ENCODE measurements at places on chromosomes 6 and 20.

GRCh38 chr6:166419286-166419685, 36.5 kb upstream of the MPC1 start:
- peak; percentile 84 for DNase-seq

GRCh38 chr6:125301435-125302391, at the start of gene HDDC2:
HDDC2 (minus strand) TSS chr6:125301967; CDS start chr6:125301932, 35 bp downstream.
- DNase-seq: peak; percentile 62

- no peak for DNase-seq
Measured at GRCh38 chr6:15426395-15426794, 180.5 kb downstream of the JARID2 start.

DNA sequence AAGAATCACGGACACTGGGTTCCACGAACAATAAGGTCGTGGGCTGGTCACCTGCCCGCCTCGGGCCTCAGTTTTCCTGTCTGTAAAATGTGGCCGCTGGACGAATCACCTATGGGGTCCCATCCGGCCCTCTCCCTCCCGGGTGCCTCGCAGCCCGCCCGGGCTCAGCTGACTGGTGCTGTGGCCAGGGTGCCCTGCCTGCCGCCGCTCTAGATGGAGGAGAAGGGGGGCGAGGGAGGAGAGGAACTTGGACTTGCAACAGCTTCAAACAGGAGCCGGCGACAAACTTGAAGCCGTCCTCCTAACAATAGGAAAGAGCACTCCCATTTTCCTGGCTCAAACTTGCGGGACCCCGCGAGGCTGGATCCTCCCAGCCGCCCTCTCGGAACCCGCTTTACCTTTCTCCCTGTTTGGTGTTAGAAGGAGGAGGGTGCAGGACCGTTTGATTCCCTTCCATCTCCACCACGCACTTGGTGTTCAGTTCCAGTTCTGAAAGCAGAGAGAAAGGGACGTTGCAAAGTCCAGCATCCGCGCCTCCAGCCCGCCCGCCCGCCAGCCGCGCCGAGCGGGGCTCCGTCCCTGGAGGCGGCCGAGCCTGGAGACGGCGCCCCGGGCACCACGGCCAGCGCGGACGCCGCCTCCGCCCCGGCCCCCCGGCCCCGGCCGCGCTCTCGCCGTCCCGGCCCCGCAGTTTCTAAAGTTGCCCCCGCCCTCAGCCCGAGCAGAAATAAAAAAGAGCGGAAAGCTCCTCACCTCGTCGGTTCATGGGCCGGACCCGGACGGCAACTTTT, 584 bp downstream of the KIF13A start:
- DNase-seq: no peak

DNA sequence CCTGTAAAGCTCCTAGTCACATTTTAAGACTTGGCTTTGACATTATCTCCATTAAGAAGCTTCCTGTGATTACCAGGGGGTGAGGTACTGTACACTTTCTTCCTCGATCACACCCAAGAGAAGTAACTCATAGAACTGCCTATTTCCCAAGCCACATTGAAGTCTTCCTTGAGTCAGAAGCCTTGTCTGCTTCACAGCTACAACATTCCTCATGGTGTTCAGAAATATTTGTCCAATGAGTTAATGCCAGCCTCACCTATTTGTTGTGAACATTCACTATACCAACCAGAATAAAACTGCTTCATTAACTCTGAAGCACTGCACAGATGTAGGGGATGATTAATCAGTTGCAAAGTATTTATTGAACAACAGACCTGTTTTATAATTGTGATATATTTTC, 622.3 kb downstream of the PTPRT start:
- DNase-seq: no peak

DNA sequence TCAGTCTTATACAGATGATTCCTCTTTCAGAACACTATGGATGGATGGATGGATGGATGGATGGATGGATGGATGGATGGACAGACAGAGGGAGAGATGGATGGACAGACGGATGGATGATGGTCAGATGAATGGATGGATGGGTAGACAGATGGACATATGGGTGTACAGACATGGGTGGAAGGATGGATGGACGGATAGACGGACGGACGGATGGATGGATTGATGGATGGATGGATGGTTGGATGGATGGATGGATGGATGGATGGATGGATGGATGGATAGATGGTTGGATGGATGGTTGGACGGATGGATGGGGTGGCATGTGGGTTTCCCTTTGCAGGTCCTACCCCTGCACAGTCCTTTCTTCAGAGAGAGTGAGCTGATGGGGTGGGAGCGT, 320.7 kb downstream of the CDH4 start:
- no peak for DNase-seq

DNA sequence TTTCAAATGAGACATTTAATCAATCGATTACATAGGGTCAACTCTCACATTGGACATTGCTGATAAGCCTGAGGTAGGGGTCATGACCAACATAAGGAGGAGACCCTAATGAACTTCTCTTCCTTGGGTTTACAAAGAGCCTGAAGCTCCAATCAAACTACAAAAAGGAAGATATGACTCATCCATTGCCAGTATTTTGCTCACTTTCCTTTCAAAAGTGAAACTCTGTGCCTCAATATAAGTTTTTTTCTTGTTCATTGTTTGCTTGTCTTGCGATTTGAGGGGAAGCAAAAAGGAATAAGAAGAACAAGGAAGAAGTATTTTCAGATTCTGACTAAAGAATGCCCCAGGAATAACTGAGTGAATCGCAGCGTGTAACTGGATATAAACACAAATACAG, 38.8 kb upstream of the KHDRBS2 start:
- DNase-seq: no peak

DNA sequence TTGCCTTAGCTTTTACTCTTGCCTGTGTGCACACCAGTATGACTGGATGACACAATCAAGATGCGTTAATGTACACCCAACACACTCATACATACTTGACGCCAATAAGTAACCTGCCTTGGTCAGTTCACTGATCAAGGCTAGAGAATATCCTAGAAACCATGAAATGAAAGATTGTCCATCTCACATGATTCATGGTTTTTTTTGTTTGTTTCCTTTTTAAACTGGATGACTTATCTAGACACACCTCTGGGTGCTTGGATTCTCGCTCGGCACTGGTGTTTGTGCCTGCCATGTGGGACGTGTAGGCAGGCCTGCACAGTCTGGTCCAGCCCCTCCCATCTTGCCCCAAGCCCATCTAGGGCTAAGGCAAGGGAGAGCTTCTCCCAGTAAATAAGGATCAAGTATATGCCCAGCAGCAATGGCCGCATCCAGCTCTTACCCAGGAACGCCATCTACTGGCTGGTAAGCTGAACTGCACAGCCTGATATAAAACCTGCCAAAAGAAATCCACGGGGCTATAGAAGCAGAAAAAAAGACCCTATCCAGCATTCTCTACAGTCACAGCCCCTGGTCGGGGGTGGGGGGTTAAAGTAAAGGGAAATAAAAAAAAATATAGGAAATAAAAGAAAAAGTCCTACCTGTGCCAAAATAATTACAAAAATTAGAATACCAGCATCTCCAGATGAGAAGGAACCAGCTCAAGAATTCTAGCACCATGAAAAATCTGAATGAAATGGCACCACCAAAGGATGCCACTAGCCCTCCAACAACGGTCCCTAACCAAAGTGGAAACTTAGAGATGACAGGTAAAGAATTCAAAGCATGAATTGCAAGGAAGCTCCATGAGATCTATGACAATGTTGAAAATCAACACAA, 73.3 kb downstream of the OTOR start:
- DNase-seq: peak; percentile 57

DNA sequence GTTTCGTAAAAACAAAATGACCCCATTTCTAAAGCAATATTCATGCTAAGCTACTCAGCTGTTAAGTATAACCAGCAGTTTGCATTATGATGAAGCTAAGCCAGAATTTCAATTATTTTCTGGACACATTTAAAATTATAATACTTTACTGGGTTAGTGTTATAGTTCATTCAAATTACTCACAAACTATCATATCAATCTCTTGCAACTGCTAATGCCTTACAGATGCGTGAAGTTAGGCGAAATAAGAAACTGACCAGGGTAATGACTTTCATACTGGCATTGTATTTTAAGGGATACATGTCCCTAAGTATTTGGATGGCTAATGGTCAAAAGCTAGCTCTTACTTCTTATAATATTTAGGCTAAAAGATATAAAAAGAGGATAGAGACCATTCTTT, 249.6 kb downstream of the TSHZ2 start:
- no peak for DNase-seq

GRCh38 chr6:122694602-122695001, 84.4 kb downstream of the PKIB start:
- no peak for DNase-seq

DNA sequence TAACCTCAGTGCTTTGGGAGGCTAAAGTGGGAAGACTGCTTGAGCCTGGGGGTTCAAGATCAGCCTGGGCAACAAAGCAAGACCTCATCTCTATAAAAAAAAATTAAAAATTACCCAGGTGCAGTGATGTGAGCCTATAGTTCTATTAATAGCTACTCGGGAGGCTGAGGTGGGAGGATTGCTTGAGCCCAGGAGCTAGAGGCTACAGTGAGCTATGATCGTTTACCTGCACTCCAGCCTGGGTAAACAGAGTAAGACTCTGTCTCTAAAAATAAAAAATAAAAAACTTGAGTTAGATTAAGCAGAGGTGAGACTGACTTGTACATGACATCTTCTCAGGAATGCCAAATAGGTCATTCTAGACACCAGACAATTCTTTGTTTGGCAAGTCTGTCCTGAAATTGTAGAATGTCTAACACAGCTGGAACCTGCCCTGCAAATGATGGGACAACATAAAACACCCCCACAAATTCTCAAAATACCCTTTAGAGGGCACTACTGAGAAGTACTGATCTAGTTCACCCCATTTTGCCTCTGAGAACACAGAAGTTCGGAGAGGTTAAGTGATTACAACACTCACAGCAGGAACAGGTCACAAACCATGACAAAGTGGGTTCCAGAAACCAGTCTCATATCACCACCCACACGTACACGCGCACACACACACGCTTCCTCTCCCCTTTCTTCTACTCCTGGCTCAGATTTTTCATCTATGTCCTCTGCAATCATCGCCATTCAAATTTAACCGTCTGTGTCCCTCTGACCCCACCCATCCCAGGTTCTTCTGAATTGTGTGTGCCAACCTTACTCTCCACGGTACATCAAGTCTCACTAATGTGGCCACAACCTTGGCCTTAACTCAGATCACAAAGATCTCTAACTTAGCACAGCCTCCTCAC, 38.3 kb downstream of the ARHGAP18 start:
- DNase-seq: peak; percentile 92

GRCh38 chr6:9140172-9140571, 704.8 kb upstream of the SLC35B3 start:
- DNase-seq: no peak

DNA sequence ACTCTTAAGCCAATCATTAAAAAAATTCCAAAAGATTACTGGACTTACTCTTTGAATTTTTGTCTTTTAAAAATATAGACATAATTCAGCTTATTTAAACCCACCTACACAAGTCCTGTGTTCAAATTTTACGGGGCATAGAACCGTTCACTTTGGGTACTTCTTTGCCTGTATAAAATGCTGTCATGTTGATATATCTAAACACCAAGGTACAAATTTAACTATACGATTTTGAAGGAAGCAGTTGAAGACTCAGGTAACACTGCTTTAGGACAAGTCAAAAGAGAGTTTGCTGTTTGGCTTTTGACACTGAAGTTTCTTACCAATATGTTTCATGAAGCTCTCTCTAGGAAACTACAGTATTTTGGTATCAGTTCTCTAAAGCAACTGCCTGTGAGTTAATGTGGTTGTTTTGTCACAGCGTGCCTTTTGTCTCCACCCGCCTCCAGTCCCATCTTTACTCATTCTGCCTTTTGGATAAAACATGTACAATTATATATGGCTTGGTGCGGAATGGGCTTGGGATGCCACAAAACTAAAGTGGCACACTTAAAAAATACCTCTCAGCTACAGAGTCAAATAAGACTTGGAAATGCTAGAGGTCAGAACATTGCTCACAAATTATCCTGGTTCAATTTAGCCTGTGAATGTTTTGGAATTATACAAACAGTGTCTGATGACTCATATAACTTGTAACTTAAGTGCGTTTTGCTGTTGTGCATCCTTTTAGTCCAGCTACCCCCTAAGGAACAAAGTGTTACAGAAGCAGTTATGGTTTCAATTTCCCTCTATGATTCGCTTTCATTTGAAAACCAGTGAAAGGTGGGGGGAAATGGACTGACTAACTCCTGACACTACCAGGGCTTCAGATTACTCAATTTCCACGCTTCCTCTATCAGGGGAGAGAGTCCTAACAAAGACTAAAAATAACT, 38.7 kb downstream of the RGS17 start:
- DNase-seq: peak; percentile 25

GRCh38 chr6:7004581-7005297, 103.0 kb upstream of the RREB1 start:
- DNase-seq: no peak

DNA sequence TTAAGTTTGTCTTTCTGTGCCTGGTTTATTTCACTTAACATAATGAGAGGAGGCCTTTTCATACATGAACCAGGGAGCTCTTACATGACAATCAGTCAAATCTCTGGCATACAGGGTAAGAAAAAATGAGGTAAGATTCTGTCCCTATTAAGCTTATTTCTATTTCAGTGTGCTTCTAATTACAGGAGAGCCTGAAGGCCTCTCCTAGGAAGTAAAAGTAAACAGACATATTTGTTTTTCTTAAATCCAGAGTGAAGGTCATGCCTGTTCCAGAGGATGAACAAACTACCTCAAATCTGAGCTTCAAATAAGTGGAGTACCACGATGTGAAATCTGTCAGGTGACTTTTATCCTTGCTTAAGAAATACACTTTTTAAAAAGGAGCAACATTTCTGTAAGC, 72.6 kb downstream of the POPDC3 start:
- DNase-seq: no peak

DNA sequence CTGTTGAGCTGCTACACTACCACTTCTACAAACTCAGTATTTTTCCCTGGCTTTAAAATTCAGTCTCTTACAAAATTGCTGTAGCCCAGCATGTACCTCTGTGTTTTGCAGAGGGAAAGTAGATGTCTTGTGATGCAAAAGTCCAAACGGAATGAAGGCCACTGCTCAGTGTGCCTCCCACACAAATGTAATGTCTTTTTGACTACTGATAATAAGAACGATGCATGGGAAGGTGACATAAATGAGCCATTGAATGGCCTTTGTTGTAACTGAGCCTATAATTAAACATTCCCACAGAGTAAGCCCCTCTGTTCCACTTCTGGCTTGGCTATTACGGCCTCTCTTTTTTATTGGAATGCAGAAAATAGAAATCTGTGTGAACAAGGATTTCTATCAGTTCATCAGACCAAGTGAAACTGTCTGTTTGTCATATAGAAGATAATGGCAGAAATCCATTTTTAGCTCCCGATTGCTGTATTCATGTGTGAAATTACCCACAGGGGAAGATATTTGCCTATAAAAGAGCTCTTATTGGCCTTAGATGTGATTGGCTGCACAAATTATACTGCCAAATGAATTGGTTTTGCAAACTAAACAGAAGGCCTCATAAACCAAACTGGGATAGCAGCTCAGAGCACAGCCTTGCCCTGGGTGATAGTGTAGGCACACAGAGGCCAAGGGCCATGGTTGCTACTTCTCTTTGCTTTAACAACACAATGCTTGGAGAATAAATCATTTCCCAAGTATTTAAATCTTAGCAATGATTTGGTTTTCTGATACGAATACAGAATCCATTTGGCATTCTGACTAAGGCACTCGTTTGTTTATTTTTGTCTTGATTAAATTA, 241.5 kb upstream of the PLN start:
- DNase-seq: no peak
